ENCODE measurements at places on chromosomes 5 and 9.
A peak's percentile ranks its signal among the peaks of the same experiment; 100 is the strongest.

DNA sequence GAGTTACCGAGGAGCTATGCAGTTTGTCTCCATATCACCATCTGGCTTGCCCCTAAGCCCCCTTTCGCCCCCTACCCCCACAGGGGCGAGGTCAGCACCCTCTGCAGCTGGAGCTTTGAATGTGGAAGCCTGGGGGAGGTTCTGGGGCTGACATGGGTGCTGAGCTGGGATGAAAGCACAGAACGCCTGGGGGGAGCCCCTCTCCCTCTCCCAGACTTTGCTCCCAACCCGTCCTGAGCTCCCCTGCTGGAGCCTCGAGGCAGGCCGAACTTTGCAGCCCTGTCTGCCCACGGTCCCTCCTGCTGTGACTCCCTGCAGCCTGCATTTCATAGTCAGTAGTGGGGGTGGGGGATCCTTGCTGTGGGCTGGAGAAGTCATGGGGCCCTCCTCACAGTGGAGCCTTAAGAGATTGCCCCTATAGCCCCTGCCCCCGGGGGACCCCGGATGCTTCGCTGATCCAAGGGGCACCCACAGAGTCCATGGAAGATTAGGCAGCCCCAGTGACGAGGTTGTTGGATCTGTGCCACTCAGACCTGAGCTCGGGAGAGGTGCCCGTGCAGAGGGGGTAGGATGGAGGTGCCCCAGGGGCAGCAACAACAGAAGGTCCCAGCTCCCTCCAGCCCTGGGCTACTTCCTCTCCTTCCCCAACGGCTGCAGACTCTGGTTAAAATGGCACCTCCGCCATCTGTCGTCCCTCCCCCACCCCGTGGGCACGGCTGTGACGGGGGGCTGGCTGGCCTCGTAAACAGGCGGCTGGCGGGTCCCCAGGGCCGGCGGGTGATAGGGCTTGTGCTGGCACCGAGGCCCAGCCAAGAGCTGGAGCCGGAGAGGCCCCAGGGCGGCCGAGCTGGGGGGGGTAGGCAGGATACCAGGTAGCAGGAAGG, 162.0 kb downstream of the C9orf50 start:
- peak; percentile 47 for DNase-seq

GRCh38 chr9:5375790-5376477, 36.3 kb upstream of the RLN1 start:
- no peak for DNase-seq

DNA sequence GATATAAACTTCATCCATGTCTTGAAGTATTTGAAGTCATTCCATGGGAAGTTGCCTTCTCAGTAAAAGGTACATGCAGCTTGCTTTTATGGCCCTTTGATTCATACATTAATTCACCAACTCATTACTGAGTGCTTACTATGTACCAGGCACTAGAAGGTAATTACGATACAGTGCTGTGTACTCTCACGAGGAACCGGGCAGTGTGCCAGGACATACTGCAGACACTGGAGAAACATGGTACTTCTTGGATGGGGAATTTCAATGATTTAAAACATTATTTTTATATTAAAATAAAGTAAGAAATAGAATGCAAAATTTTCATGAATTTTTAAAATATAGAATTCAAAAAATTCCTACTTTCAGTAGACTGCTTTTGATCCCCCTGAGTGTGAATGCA, 71.4 kb upstream of the WDR41 start:
- DNase-seq: no peak

DNA sequence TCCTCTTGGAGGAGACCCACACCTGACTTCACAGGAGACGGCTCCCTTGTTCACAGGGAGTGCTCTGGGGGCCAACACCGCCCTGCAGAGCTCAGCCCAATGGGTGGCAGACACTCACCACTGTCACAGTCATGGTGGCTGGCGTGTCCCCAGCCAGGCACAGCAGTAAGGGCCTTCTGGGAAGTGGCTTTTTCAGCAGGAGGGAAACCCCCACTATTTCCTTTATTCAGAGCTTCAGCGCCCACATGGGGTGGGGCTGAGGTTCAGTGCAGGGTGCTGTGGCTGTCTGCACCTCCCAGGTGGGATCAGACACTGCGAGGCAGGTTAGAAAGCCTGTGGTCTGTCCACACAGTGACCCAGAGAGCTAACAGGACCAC, 3.6 kb upstream of the SNAPC4 start:
- DNase-seq: no peak

All from NCI-H510A treated with DMSO at 0.1 percent for 48 hours (cell line).